ENCODE measurements at places on chromosomes 16 and 17.

DNA sequence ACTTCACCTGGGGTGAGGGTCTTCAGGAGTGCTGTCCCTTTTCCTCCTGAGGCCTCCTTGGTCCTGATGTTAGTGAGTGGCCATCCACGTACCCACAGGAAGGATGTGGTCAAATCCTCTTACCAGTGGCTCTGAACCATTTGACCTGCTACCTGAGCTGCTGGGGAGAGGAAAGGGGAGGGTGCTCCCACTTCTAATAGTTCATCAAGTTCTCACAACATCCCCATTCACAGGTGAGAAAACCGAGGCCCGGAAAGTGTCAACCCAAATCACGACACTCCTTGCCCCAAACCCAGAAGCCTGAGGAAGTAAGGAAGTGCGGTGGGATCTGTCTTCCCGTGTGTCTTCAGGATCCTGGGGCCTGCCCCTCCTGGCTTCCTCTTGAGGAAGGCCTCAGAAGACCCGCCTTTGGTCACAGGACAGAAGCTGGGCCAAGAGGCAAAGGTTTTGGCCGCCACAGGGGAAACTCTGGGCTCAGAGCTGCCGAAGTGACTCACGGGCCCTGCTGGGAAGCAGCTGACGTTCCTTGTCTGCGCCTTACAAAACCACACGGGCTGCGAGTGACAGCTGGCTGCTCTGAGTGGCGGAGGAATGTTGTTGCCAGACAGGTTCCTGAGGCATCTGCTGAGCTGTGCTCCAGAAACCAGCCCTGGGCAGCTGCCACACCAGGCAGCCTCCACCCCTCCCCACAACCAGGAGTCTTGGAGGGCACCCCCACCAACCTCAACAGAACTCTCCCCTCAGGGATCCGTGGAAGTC lies 13.9 kb upstream of the KIFC3 start:
- peak; percentile 60 for DNase-seq

DNA sequence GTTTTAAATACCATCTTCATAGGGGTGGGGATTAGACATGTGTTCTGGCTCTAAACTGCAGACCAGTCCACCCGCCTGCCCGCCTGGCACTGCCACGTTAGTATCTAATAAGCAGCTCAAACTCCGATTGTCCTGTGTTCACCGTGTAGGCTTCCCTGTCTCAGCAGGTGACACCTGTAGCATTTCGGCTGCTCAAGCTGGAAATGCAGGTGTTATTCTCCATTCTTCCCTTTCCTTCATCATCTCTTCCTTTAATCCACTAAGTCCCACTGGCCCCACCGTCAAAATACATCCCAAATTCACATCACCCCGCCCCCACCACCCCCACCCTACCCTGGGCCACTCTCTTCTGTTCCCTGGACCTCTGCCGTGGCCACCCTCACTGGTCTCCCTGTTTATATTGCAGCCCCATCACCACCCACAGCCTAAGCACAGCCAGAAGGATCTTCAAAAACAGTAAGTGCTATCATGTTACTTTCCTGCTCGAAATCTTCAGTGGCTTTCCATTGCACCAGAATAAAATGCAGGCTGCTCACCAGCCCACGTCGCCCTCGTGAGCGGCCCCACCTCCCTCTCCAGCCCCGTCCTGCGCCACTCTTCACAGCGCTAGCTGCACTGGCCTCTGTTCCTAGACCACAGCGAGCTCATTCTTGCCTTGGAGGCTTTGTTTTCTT lies 65.1 kb downstream of the RTN4RL1 start:
- peak; percentile 50 for DNase-seq

DNA sequence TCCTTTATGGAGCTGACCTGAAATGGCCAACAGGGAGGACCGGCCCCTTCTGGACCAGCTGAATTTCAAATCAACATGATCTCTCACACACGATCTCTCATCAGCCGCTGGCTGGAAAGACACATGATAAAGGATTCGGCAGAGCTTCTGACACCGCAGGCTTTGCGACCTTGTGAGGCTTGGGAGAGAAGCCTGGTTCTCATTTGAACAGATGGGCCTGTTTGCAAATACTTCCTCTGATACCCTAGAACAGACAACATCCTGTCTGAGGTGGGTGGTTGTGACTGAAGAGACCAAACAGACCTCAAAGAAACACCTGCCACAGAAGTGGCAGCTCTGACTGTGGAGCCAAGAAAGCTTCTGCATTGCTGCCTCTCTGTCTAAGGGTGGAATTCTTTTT lies 77.9 kb upstream of the SDK2 start:
- no peak for DNase-seq

GRCh38 chr16:7378024-7378695 lies 45.5 kb downstream of the RBFOX1 start:
- no peak for DNase-seq

DNA sequence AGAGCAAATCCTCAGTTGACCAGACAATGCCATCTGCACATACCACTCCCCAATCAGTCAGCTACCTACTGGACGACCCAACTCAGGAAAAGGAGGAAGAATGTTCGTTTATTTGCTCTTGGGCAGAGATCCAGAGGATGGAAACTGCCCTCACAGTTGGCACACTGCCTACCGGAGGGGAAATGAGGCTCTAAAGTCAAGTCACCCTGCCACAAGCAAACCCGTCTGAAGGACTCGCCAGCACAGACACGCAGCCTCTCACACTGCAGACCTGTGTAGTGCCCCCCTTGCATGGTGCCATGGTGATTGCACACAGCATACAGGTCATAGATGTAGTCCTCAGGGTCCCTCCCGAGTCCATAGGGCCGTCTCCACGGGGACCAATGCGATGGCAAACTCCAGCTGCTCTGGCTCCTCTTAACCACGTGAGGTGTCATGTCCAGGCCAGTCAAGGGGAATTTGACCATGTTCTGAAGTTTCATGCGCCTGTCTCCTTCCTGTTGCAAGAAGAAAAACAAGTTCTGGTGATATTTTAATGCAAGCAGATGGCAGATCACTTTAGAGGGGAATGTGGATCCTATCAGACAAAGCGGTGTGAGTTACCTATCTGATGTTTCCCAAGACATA lies 69.5 kb downstream of the USP31 start:
- DNase-seq: no peak

GRCh38 chr17:56830726-56831368 lies 2.9 kb downstream of the C17orf67 start:
- DNase-seq: no peak

- DNase-seq: no peak
Observed at GRCh38 chr16:13402601-13403000, 501.2 kb downstream of the SHISA9 start.

DNA sequence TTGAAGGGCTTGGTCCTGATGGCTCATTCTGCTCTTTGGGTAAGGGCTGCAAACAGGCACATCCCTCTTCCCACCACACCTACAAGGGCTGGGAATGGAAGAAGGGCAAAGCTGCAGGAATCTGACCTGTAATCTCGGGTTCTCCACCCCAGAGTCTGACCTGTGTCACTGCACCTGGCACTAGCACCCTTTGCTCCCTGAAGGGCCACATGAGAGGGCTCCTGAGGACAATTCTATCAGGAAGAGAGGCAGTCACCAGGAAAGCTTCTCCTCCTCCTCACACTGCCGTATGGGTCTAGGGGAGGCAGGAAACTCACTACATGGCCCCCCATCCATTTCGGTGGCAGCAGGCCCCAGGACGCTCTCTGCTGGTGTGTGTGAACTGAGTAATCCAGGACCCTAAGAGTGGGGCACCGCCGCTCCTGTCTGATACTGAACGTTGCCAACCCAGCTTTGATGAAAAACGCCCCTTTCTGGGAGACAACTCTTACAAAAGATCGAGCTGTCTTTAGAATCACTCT lies 26.4 kb downstream of the TTLL6 start:
- no peak for DNase-seq

GRCh38 chr17:45970659-45971058 lies 28.4 kb upstream of the STH start:
- no peak for DNase-seq

DNA sequence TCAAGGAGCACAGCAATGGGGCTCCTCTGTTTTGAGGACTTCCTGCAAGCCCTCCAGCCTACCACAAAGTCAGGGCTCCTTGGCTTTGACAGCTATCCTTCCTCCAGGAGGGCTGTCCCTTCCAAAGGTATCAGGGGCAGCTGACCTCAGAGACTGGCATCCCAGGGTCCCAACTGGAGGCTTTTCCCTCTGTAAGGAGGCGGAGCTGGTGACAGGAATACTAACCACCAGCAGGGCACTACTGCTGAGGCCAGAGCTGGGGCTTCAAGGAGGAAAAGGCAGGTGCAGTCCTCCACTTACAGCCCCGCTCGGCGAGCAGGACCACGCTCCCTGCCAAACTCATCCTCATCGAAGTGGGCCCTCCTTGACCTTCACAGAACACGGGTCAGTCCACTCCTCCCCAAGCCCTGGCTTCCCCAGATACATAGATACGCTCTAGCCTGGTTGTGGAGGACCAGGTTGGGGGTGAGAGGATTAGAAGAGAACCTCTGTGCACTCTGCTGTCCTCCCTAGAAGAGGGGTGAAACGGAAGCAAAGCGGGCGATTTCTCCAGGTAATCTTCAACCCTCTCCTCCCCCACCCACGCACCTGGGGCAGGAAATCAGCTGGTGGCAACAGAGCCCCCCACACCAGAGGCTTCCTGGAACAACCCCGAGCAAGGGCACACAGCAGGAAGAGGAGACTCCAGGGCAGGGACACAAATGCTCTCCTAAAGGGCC lies 20.5 kb downstream of the ST3GAL2 start:
- DNase-seq: no peak

DNA sequence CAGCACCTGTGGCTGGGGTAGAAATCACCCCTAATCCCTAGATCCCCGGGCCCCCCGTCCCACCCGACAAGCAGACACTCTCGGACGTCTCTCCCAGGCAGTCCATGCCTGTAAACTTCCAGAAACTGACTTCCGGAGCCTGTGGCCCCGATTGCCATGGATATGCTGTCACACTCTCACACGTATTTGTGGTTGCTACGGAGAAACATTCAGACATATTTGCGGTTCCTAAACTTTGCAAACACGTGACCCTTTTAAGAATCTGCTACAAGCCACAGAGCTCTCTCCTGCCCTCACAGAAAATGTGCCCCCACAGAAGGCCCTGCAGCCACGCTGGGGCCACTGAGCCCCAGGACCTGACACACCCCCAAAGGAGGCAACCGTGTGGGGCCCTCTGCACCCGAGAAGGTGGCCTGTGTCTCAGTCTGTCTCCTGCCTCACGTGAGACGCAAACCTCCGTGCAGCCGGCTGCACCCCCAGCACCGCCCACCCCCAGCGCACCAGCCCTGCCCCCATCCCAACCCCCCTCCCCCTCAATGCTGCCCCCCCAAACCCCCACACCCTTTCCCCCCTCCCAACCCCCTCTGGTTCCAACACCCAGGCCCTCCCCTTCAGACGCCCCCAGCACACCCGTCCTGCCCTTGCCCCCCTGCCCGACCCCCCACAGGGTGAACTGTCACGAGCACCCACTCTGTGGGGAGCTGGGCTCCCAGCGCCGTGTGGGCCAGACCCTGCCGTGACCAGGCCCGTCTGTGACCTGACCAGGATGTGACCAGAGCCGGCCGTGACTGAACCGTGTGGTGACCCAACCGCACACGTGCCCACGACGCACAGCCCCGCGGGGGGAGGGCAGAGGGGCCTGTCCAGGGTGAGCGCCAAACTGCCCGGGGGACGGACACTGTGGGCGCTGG lies 66.3 kb upstream of the METRNL start:
- no peak for DNase-seq

DNA sequence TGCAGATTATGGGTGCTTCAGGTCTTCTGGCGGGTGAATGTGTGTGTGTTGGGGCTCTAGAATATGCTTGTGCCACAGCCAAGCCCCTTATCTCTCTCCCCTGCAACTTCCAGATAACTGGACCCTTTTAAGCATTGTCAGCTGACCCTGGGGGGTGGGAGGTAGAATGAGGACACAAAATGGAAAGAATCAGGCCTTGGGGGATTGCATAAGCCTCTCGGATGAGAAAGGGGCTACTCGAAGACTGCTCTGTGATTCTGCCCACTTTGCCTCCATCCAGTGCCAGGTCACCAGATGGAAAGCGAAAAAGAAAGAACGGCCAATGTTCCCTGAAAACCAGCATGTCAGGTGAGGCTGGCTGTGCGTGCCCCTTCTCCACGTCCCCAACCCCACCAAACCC lies 13.8 kb downstream of the THRA start:
- DNase-seq: no peak

DNA sequence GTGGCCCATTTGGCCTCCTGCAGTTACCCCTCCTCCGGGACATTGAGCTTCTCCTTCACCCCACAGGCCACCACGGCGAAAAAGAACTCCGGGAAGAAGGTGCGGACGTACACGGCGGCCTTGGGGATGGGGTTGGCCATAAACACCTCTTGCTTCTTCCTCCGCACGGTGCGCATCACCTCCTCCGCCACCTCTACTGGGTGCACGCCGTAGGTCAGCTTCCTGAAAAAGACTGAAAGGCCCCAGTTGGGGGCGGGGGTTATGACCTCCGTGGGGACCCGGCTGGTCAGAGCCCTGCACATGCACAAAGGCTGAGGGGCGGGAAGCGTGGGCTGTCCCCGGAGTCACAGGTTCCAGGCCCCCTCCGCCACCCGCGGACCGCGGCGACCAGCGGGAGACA lies 19.9 kb downstream of the DHRS7C start:
- no peak for DNase-seq

GRCh38 chr17:78027121-78027520 lies 68.6 kb downstream of the TNRC6C start:
- no peak for DNase-seq

GRCh38 chr16:17347624-17348023 lies 123.1 kb downstream of the XYLT1 start:
- peak; percentile 6 for DNase-seq

GRCh38 chr16:46889942-46890300 lies 5.8 kb downstream of the GPT2 start:
- DNase-seq: no peak

GRCh38 chr16:64749346-64749745 lies 372.5 kb downstream of the CDH11 start:
- no peak for DNase-seq

- peak; percentile 75 for DNase-seq
Observed at GRCh38 chr16:87635541-87636049, 33.3 kb downstream of the JPH3 start.

- DNase-seq: no peak
Observed at GRCh38 chr16:3599922-3600321, 11.5 kb downstream of the SLX4 start.

GRCh38 chr17:3546997-3547396 lies 10.6 kb downstream of the TRPV3 start:
- no peak for DNase-seq

GRCh38 chr17:79930877-79931816 lies 91.9 kb upstream of the CBX4 start:
- no peak for DNase-seq

- no peak for DNase-seq
Observed at GRCh38 chr16:54654429-54654828, 276.2 kb upstream of the IRX5 start.

- DNase-seq: no peak
Observed at GRCh38 chr17:50187751-50188530, 13.5 kb downstream of the COL1A1 start.

DNA sequence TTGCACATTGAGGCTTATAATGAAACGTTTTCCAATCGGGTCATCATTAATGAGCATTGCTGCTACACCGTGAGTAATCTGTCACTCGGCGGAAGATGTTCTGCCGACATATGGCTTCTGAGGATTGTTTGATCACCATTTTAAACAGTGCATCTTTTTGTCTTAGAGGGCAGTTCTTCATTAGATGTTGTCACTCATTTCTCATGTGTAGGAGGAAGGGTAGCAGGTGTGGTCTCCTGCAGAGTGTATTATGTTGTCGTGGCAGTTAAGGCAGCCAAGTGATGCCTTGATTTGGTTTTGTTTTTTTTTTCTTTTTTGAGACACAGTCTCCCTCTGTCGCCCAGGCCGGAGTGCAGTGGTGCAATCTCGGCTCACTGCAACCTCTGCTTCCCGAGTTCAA lies 50.5 kb downstream of the SEC14L1 start:
- no peak for DNase-seq
